ENCODE measurements at places on chromosomes 6 and 20. TPM values are rescaled to one million over a fixed set of nuclear protein-coding genes. Genes with fewer than 3 reads are reported as not detected.
A peak's percentile ranks its signal among the peaks of the same experiment; 100 is the strongest.

MYLK4 gene
- 0.16 TPM for polyA plus RNA-seq

DNA sequence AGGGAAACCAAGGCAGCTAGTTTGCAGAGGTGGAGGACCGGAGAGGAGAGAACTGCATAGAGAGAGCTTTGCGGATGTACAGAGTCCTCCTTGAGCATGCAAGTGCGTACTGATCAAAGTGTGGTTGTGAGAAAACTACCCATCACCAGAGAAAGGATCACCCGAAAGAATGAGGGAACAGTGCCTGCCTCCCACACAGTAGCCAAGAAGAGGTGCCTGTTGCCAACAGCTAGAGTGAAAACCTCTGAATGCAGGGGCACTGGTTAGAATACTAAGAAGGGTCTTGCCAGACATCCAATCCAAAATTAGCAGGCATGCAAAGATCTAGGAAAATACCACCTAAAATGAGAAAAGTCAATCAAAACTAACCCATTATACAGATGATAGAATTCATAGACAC, 166.6 kb upstream of the AKAP12 start:
- peaks cover 8% of the 10 kb centered on the region for H3K4me1 ChIP-seq
- no peak for DNase-seq
- no peak overlapping the region for H3K27ac ChIP-seq
- no peaks in the 10 kb centered on the region for H3K27me3 ChIP-seq
- H3K36me3 ChIP-seq, result peaks cover 57% of the 10 kb centered on the region

FAXC gene
- 9.1 TPM for polyA plus RNA-seq

DNA sequence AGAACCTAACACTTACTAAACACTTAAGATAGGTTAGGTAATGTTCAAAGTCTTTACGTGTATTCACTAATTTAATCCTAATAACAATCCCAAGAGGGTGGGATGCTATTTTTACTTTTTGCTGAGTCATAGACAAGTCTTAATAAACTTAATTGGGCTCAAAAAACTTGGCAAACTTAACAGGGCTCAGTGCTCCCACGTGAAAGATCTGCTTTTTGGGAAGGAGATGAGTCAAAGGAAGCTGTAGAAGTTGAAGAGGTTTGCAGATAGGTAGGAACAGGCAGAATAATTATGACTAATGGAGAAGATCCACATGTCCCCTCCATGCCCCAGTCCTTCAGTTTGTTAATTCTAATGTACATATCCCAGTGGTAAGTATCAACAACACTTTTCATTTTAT, 44.5 kb upstream of the STMND1 start:
- H3K27me3 ChIP-seq, result no peaks in the 10 kb centered on the region
- H3K4me1 ChIP-seq, result no peaks in the 10 kb centered on the region
- H3K27ac ChIP-seq, result no peak overlapping the region
- no peak overlapping the region for H3K4me3 ChIP-seq

BPIFA1 gene
- not detected for polyA plus RNA-seq

DNA sequence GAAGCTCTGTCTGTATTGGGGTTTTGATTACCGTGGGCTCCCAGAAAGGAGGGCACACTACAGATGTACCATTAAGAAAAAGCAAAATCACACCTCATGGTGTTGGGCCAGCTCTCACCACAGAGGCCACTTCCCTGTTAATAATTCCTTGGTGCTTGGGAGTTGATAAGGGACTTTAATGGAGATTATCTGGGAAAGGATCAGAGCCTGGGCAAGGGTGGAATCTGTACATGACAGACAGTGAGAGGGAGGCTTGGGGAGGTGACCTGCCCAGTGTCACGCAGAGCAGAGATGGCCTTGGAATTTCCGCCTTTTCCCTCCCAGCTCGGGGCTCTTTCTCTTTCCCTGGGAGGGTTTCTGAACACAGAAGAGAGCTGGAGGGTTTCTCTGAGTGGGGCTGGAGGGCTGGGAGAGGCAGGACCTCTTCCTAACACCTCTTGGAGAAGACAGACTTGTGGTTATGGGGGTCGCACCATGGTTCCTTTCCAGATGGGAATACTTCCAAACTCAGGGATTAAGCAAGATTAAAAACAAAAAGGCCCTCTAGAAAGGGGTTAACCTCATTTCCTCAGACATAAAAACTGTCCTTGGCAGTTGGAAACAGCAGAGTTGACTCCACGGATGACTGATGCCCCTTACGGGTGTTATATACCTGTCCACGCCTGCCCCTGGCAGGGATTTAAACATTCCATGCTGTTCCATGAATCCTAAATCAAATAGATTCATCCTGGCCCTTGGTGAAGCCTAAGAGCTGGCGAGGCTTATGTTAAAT, 16.8 kb upstream of the KCNK16 start:
- H3K27me3 ChIP-seq, result no peaks in the 10 kb centered on the region
- peaks cover 32% of the 10 kb centered on the region for H3K4me1 ChIP-seq
- H3K4me3 ChIP-seq, result no peak overlapping the region
- H3K36me3 ChIP-seq, result no peaks in the 10 kb centered on the region
- no peak overlapping the region for H3K27ac ChIP-seq
- no peak for DNase-seq

- DNase-seq, result no peak
Observed at GRCh38 chr6:15994814-15995459, 133.9 kb upstream of the MYLIP start.

DNA sequence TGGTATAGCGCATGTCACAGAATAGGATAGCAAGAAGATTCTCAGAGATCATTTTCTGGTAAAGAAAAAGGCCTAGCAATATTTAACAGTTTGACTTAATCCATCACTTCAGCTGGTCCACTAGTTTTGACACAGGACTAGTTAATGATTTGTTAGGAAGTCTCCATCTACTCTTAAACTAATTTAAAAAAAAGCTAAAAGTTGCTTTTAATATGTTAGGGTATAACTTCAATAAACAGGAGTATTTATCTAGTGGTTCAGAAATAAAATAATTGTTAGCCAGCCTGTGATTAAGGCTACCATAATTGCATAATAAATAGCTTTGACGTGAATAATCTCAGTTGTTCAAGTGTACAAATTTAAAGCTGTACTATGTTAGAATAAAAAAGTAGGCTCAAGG, 195.6 kb downstream of the FUT9 start:
- DNase-seq, result no peak
- H3K27ac ChIP-seq, result no peak overlapping the region
- no peak overlapping the region for H3K4me3 ChIP-seq
- no peaks in the 10 kb centered on the region for H3K4me1 ChIP-seq
- H3K36me3 ChIP-seq, result no peaks in the 10 kb centered on the region

DNA sequence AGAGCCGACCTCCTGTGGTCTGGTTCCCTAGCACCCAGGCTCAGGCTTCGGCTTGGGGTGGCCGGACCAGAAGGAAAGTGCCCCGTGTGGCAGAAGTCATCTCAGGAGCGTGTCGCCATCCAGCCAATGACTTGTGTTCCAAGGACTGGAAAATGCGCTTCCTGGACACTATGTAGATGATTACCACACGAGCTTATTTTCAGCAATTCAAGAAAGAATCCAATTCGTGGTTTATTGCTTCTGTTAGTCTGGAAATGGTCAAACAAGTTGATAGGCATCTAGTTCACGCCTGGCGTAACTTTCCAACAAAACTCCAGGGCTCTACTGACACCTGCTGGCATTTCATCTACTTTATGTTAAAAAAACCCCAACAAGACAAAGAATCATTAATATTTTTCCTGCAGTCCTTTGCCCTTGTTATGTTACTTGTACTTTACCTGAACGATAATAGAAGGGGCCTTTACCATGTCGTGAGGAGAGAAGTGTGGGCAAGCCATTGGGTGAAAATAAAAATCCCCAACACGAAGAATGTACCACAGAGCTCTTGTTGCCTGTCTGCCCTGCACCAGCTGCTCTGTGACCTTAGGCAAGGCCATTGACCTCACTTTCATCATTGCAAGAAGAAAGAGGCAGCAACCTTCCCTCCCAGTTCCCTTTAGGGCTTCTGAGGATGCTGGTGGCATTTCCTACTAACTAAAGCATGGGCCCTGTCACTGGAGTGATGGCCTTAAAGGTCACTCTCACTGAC, 154.7 kb upstream of the LAMP5 start:
- 0 out of 2 replicates have a peak, but pooled peaks cover 10% of the 10 kb centered on the region for H3K4me1 ChIP-seq
- peak; percentile 33 for DNase-seq
- H3K4me3 ChIP-seq, result no peak overlapping the region
- H3K36me3 ChIP-seq, result peaks cover 18% of the 10 kb centered on the region

DNA sequence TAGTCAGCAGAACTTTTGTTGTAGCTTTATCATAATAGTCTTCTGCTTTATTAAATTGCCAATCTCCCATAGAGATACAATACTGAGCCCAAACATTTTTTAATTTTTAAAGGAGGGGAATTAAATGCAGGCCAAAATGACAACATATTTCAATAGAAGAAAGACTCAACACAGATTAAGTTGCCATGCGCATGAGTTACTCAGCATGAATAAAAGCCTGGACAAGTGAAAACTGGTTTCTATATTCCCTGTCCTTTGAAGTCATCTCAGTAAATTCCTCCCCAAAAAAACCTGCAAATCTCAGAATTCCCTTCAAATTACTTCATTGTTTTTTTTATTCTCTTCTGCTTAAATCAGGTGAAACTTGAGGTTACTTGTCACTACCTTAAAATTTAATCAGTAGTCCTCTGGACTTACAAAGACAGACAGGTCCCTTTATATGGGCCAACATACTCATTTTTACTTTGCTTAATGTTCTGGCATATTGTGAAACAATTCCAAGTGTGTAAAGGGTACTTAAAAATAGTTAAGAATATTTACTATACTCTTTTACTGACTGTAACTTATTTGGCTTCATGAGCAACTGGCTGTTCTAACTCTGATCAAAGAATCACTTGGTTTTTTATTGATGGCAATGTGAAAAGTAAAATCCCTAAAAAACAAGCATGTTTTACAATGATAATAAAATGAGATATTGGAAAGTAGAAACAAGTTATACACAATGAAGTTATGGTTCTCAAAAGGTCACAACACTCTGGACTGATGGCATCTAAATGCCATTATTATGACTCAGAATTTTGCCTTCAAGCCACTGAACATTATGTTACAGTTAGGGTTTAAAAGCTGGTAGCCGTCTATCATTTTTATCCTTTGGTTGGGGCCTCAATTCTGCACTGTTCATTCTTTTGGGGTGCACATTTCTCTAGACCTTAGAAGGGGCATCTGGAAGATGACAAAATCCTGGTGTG, 49.9 kb upstream of the COL21A1 start:
- H3K36me3 ChIP-seq, result no peaks in the 10 kb centered on the region
- H3K27me3 ChIP-seq, result no peaks in the 10 kb centered on the region
- H3K27ac ChIP-seq, result no peak overlapping the region
- no peaks in the 10 kb centered on the region for H3K4me1 ChIP-seq

- H3K27me3 ChIP-seq, result no peaks in the 10 kb centered on the region
- no peak overlapping the region for H3K27ac ChIP-seq
- H3K36me3 ChIP-seq, result no peaks in the 10 kb centered on the region
Observed at GRCh38 chr6:108127826-108128225, 38.0 kb upstream of the NR2E1 start.

DNA sequence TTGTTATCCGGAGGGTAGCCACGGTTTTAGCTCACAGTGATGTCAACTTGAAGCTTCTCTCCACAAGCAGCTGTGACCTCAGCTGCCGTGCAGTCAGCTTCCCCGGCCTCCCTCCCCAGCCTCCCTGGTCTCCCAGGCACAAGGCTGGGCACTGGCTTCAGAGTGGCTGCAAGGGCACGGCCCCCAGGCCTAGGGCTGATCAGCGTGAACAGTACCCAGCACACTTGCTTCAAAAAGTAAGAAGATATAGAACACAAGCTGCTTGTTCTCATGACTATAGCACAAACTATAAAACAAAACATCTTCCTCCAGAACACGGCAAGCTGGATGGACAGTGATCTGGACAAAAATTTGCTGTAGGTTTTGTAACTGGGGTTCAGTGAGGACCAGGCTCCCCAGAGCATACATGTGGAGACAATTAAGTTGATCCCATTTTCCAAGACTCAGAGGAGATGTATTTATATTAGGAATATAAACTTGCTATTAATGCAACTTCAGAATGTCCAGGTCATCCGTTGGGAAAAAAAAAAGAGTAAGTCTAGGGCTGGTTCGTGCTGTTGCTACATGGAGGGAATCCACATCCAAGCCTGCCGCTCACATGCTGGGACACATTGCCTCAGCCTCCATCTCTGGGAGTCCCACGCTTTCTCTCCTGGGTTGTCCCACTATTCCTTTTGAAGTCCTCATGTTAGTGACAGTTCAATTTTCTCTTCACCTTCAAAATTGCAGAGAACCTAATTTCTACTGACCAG, 199.4 kb upstream of the THBS2 start:
- no peak overlapping the region for H3K27ac ChIP-seq
- H3K4me1 ChIP-seq, result no peaks in the 10 kb centered on the region
- H3K36me3 ChIP-seq, result no peaks in the 10 kb centered on the region
- DNase-seq, result no peak
- no peaks in the 10 kb centered on the region for H3K27me3 ChIP-seq
- no peak overlapping the region for H3K4me3 ChIP-seq

HAO1 gene
- not detected for polyA plus RNA-seq

DNA sequence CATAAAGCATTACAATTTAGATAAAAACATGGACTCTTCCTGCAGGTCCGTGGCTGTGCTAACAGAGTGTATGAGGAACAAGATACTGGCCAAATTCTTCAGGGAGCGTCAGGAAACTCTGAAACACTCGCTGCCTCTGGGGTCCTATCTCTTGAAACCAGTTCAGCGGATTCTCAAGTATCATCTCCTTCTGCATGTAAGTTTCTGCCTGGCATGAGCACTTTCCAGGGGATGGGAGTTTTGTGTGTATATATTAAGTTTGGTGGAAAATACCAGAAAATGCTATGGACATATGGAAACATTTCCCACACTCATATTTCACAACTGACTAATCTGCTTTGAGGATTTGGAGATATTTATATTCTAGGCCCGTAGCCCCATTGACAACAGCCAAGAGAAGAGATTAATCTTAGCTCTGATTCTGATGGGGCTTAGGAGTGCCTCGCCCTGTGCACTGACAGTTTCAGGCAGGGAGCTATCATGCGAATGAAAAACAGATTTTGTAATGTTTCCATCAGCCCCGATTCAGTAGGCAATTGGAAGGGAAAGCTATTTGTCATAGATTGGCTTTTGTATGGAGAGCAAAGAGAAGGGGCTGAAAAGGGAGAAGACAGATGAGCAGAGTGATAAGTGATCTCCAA, 64.7 kb upstream of the MTHFD1L start:
- H3K4me1 ChIP-seq, result peaks cover 4% of the 10 kb centered on the region
- H3K27me3 ChIP-seq, result no peaks in the 10 kb centered on the region
- no peak overlapping the region for H3K4me3 ChIP-seq
- DNase-seq, result no peak
- H3K27ac ChIP-seq, result no peak overlapping the region
- no peaks in the 10 kb centered on the region for H3K36me3 ChIP-seq

SIRPB1 gene
- polyA plus RNA-seq, result 0.19 TPM

FAM120B gene
- polyA plus RNA-seq, result 9.6 TPM

- H3K4me1 ChIP-seq, result peaks cover 4% of the 10 kb centered on the region
- peaks cover 16% of the 10 kb centered on the region for H3K36me3 ChIP-seq
- peak; percentile 63 for DNase-seq
Observed at GRCh38 chr6:37168811-37169495, 999 bp upstream of the PIM1 start.

GRCh38 chr6:35429463-35429862, 22.7 kb upstream of the FANCE start:
- H3K4me3 ChIP-seq, result no peak overlapping the region
- H3K4me1 ChIP-seq, result no peaks in the 10 kb centered on the region
- H3K27ac ChIP-seq, result no peak overlapping the region
- peaks cover 13% of the 10 kb centered on the region for H3K36me3 ChIP-seq
- DNase-seq, result no peak

GRCh38 chr20:22762576-22763256, 178.3 kb upstream of the FOXA2 start:
- H3K36me3 ChIP-seq, result no peaks in the 10 kb centered on the region
- H3K27me3 ChIP-seq, result no peaks in the 10 kb centered on the region
- DNase-seq, result no peak
- H3K27ac ChIP-seq, result no peak overlapping the region
- peaks cover 20% of the 10 kb centered on the region for H3K4me1 ChIP-seq

GRCh38 chr20:33337531-33338165, 54.6 kb downstream of the BPIFB1 start:
- no peaks in the 10 kb centered on the region for H3K36me3 ChIP-seq
- no peaks in the 10 kb centered on the region for H3K4me1 ChIP-seq
- H3K4me3 ChIP-seq, result no peak overlapping the region
- no peak overlapping the region for H3K27ac ChIP-seq
- no peak for DNase-seq

MCHR2 gene
- polyA plus RNA-seq, result not detected
